ENCODE measurements at places on chromosomes 3 and 15.

- no peak for DNase-seq
Measured at GRCh38 chr15:93372865-93373223, 283.8 kb upstream of the RGMA start.

DNA sequence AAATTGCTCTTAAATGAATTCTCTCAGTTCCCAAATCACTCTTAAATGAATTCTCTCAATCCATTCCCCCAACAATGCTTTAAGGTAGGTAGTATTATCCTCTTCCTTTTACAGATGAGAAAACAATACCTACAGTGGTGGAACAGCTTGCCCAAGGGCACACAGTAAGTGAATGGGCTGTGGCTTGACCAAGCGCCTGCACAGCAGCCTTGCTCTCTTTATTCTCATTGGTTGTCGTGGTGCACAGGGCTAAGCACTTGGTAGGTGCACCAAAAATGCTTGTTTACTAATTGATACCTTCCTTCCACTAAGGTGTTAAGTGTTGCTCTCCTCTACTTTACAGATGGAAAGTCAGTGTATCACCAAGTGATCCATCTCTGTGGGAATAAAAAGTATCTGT is 43.3 kb downstream of the FAM43A start:
- no peak for DNase-seq

DNA sequence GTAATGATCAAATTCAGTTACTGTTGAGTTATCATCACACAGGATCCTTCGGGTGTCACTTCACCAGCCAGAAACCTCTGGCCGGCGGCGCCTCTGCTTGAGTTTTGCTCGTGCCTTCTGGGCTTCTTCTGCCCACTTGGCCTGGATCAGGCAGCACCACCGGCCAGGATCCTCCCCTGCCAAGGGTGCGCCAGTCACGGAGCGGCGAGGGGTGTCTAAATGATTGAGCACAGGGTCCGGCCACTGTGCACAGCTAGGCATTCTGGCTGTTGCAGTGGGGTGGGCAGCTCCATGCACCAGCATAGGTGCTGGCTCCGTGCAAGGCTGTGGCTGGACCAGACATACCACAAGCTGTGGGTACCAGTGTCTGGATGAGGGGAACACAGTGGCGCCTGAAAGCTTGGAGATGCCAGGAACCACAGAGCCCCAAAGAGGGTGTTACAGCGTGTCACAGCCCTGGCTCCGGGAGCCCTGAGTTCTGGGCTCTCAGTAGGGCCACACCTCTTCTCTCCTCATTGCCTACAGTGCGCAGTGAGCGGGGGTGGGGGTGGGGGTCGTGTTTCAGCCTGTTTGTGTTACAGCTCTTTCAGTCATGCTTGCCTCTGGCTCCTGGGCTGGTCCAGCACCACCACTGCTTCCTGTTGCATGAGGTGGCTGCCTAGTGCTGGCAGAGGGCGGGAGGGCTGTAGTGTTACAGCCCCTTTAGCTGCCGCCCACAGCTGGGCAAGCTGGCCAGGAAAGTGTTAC is 169.4 kb downstream of the FNDC3B start:
- peak; percentile 82 for DNase-seq

DNA sequence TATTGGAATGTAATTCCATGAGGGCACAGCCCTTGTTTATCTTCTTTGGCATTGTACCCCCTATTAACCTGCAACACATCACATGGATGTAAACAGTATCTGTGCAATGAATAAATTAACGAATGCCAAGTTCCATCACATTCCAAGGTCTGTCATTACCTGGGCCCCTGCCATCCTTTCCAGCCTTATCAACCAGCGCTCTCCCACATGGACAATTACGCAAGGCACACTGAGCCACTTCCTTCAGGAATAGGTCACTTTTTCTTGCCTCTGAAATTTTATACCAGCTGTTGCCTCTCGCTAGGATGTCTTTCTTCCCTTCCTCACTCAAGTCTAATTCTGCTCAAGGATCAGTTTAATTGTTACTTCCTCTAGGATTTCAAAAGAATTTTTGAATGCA is 1051.8 kb upstream of the CFAP20DC start:
- DNase-seq, result no peak

- no peak for DNase-seq
Measured at GRCh38 chr3:105869861-105870755, 1.3 kb upstream of the CBLB start.
